ENCODE measurements at places on chromosomes 6 and 20.

DNA sequence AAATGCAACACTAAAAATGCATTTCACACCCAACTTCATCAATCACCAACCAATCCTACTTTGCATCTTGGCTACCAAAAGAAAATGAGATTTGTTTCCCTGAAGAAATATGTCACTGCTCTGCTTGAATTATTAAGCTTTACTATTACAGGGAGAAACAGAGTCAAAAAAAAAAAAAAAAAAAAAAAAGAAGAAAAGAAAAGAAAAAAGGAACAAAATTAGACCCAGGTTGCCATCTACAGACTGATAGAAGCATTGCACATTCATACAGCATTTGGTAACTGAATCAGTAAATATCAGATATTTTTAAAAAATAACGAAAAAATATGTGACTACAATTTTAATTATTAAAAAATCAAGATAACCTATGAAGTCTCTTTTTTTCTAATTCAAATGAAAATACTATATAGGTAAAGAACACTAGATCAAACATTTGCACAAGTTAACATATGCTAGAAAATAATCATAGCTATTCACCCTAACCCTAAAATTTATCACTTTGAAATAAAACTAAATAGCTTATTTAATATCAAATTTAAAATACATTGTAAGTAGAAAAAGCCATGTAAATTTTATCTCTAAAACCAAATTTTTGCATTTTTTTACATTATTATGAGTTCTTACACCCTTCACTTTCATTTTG, 83.3 kb downstream of the DCDC2 start:
- no peak for DNase-seq

DNA sequence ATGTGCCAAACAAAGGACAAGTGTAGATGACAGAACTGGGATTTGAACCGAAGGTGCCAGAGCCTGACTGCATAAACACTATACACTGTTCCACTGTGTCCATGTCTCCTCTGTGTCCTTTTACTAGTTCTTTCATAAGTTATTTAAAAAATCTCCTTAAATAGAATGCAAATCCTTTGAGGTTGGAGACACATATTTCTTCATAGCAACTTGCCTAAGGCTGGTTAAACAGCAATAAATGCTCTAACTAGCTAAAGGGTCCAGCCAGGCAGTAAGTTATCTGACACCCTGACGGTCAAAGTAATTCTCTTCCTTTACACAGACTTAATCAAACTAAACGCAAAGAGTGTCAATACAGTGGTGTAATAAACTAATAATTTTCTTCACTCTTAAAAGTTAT, 76.2 kb upstream of the TRAF3IP2 start:
- no peak for DNase-seq

DNA sequence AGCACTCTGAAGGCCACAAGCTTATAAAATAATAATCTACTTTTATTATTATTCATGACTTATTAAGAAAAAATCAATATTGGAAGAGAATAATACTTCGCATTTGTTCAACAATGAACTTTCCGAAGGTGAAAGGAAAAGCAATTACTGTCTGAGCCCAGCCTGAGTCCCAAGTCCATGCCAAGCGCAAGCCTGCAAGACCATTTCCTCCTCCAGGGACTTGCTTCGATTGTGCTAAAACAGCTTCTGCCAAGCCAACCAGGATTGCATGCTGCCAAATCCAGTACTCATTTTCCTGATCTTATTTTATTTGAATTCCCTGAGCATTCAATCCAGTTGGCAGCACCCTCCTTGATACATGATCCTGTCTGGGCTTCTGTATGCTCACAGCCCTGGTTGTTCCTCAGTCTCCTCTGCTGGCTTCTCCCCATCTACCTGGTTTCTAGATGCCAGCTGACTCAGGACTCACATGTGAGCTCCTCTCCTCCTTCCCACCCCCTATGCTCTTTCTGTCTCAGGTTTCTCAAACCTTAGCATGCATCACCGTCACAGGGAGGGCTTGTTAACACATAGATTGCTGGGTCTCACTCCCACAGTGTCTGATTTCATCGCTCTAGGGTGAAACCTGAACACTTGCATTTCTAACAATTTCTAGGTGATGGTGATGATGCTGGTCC, 55.9 kb upstream of the PSMF1 start:
- DNase-seq = no peak

DNA sequence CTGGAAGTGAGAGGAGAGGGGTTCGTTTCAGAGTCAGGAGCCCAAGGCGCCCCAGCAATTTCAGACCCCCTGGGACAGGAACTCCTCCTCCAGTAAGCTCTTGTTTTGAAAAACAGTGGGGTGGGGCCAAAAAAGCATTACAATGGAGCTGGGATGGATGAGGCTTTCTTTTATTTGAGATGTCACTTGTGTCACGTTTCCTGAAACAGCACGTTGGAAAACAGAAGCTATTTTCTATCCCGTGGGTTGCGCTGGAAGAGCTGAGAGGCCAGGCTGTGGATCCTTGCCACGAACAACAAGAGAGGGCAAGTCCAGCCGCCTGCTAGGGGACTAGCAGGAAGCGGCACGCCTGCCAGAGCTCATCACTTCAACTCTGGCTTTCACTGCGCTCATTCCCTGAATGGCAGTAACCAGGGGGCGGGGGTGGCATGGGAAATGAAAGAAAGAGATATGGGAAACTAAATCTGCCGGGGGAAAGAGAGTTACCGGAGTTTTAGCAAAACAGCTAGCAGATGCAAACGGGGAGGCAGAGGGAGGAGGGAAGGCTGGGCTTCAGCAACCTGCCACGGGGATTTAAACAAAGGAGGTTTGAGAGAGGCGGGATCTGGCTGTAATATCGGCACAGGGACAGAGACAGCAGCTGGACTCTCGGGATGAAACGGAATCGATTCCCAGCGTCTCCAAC, 34.6 kb downstream of the GCNT2 start:
- no peak for DNase-seq

GRCh38 chr6:123211777-123212545, 215.9 kb downstream of the CLVS2 start:
- no peak for DNase-seq

GRCh38 chr20:1375515-1375914, 17.3 kb downstream of the FKBP1A start:
- no peak for DNase-seq

DNA sequence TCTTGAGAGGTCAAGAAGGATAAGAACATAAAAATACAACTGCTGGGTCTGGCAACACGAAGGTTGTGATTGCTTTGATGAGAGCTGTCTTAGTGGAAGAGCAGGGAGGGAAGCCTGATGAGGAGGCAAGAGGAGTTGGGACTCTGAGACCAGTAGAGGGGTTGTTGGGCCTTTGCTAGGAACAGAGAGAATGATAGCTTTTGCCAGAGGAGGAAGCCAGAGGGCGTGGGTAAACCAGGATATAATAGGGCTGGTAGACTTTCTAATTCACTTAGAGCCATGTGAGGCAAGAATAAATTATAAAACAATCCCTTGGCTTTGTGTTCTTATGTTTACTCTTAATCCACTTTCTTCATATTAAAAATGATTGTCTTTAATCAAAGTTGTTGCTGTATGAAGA, 78.6 kb downstream of the RCAN2 start:
- DNase-seq = no peak

DNA sequence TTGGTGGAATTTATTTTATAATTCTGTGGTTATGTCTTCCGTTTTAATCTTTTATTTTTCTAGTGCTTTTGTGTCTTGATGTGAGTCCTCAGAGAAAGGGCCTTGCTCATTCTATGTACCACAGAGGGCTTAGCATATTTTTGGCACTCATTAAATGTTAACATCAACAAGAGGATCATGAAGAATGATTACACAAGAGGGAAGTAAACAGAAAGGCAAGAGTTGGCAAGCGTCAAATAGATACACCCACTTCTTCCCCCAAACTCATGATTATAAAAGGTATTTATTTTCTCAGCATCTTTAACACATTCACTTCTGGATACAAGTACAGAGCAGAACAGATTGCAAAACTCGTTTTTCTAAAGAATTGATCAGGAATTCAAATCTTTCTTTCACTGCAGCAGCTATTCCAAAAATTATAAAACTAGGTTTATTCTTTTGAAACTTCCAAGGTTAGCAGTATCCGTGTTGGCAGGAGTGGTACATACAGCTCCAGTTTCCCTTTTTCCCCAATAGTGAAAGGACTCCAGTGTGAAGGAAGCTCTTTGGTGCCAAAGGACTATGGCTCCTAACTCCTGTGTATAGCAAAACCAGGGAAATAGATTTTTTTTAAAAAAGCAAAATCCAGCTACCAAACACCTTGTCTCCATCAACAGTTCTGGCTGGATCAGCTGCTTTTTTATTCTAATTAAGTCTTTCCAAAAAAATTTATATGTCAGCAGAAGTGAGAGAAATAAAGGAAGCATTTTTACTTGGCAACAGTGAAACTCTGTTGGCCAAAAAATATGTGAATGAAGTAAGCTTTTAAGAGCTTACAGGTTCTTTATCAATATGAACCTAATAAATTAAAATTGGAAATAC, 221.9 kb downstream of the ADGRG6 start:
- no peak for DNase-seq

GRCh38 chr6:84853901-84854300, 89.5 kb upstream of the TBX18 start:
- no peak for DNase-seq

DNA sequence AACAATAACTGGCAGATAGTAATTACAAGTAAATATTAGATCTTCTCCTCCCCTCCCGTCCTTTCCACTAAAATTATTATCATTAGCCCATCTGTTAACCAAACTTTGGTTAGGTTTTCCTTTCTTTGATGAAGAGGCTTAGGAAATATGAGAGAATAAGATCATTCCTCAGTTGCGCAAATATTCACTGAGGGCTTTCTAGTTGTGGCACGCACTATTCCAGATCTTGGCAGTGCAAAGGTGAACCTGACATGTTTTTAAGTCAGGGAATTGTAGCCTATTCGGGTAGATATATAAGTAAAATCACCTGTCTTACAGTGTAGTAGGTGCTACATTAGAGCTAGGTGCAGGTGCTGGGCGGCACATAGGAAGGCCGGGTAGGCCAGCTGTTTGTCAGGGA, 31.1 kb downstream of the RNF217 start:
- DNase-seq = no peak

DNA sequence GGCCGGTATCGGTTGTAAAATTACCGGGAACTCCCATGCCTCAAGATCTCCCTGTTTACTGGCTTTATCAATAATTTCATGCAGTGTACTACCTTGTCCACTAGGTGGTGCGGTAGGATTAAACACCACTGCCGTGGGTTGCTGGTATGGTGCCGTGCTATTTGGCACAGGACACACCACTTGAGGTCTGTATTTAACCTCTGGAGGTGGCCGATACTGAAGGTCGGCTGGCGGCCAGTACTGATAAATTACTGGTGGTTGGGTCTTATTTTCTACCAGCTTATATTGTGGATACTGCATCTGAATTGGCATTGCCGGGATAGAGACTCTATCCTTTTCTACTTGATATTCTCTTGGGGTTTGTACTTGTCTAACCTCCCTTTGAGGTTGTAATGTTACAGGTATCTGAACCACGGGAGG, 14.3 kb upstream of the PTCRA start:
- peak; percentile 75 for DNase-seq

DNA sequence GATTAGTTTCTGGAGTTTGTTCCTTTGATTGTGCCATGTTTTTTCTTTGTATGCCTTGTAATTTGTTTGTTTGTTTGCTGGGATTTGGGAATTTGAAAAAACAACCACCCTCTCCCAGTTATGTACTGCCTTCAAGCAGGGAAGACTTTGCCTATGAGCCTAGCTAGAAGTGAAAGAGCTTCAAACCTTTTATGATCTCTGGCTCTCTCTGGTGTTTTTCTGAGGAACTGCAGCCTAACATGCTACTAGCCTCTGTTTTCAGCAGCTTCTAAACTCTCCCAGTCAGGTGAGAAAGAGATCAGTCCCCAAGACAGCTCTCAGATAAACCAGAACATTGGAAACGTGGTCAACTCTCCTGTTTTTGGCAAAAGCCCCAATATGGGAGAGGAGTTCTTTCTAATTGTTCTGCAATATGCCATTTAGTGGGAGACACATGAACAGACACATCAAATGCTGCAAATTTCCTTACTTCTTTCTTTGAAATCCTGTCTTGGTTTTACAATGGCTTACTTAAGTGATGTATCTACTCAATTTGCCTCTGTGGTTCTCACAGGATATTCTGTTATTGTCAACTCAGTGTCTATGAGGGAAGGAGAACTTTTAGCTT, 58.9 kb upstream of the SERINC1 start:
- peak; percentile 69 for DNase-seq

DNA sequence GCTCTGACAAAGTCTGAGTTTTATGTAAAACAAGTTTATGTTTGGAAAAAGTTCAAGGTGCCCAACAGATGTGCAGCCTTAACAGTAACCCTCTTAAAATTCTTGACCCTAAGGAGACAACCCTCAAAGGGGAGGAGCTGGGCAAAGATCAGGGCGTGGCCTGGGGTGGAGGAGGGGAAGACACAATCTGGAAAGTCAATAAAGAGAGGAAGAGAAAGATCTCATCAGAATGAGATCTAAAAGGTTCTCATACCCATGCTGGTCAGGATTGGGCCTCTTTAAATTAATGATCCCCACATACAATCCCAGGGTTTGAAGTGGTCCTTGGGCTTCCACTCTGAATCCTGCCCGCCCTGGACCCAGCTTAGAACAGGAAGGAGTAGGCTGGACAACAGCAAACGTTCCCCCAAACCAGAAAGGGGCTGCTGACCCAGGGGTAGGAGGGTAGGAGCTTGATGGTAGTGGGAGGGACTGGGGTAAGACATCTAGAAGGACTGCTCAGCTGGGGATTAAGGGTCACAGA, 33.0 kb downstream of the FOXP4 start:
- DNase-seq = no peak

DNA sequence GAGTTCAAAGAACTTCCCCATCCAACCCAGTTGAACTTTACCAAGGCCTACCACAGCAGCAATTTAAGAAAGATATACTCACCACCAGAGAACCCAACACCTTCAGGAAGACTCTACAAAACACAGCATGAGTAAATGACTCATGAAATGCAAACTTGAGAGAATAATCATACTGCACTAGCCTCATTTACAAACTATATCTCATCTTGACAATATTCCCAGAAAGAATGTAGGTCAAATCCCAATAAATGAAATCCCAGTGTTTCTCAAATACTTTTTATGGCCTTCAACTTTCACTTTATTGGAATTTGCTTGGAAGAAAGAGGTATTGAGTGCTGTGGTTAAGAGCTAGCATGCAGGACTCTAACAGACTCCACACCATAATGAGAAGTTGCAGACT, 60.0 kb downstream of the FYN start:
- no peak for DNase-seq

DNA sequence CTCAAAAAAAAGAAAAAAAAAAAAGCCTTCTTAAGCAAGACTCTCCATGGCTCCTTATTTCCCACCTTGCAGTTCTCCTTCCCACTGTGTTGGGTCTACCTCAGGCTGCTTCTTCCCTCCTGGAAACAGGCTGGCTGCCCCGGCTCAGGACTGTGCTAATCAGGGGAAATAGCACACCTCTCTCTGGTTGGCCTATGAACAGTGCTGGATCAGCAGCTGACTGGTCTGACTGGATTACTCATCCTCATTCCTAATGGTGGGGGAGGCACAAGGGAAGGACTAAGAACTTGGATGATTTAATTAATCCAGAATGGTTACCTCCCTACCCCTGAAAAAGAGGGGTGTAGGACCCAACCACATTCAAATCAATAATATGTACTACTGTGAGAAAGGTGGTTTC, 3.9 kb upstream of the SRSF3 start:
- DNase-seq = no peak
